ENCODE measurements at places on chromosomes 7 and 10.
A peak's percentile ranks its signal among the peaks of the same experiment; 100 is the strongest.

- DNase-seq, result no peak
Measured at GRCh38 chr10:103869336-103869735, 14.0 kb upstream of the SH3PXD2A start.

DNA sequence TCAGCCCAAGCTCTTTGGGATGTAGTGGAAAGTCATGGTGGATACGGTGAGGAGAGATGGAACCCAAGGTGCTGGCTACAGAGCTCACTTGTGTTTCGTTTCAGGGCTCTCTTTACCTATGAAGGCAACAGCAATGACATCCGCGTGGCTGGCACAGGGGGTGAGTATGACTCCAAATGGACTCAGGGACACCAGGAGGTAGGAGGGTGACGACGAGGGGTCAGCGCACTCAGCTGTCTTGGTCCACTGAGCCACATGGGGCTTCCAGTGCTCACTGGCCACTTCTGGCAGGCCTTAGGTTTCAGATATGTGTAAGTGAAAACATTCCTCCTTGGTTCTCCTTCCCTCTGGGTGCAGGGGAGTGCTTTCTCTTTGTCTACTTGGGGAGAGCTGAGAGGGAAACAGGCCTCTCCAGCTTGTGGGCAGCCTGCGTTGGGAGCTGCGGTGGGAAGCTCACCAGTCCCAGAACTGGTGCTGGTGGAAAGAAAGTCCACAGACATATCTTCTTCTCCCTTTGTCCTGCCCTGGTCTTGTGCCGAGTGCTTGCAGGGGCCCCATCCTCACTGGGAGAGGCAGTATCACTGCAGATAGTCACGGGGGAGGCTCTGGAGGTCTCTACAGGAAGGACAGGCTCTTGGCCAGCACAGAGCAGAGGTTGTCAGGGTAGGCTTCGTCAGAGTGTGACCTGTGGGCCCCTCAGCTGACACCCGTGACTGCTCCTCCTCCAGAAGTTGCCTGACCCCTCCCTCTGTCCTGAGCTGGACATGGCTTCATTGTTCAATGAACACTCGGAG lies 5.8 kb downstream of the DBNL start:
- DNase-seq, result no peak

GRCh38 chr7:138086563-138087270 lies 10.5 kb downstream of the AKR1D1 start:
- DNase-seq, result no peak

GRCh38 chr7:37977243-37977642 lies 56.8 kb downstream of the EPDR1 start:
- no peak for DNase-seq

DNA sequence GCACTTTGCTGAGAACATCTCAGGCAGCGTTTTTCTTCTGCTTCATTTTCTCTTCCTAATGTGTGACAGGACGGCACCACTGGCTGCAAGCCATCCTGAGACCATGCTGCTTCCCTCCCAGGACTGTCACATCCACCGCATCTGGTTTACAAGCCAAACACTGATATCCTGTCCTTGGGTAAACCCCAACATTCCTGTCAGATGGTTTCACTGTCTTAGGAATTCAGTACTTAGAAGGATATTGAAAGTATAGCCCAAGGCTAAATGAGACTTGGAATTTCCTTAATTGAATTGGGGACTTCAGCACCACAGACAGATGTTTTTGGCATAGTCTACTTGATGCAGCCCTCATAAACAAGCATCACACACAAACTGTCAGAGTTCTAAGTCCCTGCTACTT lies 74.2 kb upstream of the PLXNA4 start:
- peak; percentile 18 for DNase-seq

- peak; percentile 51 for DNase-seq
Measured at GRCh38 chr7:979886-980571, 3.0 kb upstream of the CYP2W1 start.

GRCh38 chr7:94350734-94351133 lies 44.0 kb upstream of the COL1A2 start:
- DNase-seq, result no peak

DNA sequence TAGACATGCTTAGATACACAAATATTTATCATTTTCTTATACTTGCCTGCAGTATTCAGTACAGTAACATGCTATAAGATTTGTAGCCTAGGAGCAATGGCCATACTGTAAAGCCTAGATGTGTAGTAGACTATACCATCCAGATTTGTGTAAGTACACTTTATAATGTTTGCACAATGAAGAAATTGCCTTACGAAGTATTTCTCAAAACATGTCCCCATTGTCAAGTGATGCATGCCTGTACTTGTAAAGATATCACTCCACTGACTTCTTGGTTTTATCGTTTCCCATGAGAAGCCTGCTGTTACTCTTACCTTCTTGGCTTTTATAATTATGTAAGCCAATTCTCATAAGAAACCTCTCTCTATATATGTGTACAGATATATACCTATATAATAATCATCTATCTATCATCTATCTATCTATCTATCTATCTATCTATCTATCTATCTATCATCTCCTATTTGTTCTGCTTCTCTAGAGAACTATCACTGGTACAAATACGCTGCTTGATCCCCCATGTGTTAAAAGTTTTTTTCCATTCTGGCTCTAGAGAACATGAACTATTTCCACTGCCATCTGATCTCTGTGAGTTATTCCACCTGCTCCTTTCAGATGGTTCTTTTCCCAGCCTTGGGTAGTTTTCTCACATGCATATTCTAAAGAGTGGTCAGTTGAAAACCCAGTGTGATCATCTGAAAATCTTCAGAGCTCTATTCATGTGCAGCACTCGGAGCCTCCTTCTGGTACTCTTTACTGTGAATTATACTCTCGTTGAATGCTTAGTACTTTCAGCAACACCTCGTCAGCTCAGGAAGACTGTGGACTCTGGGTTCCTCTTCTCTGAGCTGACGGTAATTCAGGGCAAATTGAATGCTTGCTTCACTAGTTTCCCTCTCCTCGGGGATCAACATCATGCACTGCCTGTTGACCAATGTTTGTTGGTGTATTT lies 14.5 kb upstream of the VCL start:
- DNase-seq, result no peak

DNA sequence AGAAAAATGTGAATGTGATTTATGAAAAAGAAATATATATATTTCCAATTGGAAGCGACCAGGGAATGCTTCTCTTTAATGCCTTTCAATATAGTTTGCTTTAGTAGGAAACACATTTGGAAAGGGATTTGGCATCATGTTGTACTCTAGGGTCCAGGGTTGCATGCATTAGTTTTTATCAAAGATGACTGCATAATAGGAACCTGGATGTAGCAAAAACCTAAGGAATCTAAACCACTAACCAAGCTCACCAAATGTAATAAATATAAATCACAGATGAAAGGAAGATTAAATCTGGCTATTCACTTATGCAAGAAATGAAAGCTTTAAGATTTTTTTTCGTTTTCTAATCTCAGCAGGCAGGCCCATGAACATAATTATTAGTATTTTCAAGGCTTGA lies 120.0 kb downstream of the ATXN7L1 start:
- DNase-seq, result no peak

DNA sequence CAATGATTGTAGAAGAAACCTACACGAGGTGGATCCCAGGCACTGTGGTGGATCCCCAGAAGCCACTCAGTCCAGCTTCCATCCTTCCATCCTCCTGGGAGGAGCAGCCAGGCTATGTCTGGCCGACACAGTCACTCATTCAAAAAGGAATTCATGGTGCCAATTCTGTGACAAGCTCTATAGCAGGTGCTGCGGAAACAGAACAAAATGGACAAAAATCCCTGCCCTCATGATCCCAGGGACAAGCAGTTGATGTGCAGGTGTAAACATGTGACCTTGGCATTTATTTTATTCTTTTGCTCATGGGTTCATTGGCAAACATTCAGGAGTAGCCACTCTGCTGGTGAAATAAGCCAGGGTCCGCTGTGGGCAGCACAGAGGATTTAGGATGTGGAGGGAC lies 49.2 kb upstream of the FGFR2 start:
- DNase-seq, result no peak

- DNase-seq, result no peak
Measured at GRCh38 chr10:74056050-74056818, 58.3 kb downstream of the VCL start.

GRCh38 chr7:13989126-13989948 lies at the start of gene ETV1:
TSS of gene ETV1 (minus strand) at chr7:13989666. CDS start at chr7:13989052, 614 bp downstream.
- peak; percentile 43 for DNase-seq

DNA sequence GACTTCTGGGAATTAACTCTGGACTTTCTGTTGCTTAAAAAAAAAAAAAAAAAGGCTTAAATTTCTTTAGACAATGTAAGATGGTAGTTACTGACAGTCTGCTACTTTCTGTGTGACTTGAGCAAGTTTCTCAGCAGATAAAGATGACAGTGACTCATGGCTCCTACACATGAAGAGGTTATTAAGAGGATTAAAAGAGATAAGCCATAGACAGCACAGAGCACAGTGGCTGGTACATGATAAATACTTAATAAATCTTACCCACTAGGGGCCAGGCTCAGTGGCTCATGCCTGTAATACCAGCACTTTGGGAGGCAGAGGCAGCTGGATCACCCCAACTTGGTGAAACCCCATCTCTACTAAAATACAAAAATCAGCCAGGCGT lies 174.8 kb downstream of the JAZF1 start:
- no peak for DNase-seq

DNA sequence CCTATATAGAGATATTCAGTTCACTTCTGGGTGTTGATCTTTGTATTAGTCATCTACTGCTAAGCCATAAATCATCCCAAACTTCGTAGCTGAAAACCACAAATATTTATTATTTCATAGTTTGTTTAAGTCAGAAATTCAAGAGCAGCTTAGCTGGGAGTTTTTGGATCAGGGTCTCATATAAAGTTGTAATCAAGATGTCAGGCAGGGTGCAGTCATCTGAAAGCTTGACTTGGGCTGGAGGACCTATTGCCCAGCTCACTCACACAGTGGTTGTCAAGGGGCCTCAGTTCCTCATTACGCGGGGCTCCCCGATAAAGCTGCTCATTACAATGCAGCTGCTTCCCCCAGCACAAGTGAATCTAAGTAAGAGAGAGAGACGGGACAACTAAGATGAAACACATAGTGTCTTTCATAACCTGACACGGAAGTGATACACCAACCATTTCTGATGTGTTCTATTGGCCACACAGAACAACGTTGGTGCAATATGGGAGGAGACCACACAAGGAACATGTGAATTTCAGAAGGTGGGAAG lies 15.7 kb downstream of the PPP1R3C start:
- DNase-seq, result no peak

GRCh38 chr10:60192946-60193345 lies 196.7 kb downstream of the ANK3 start:
- no peak for DNase-seq

DNA sequence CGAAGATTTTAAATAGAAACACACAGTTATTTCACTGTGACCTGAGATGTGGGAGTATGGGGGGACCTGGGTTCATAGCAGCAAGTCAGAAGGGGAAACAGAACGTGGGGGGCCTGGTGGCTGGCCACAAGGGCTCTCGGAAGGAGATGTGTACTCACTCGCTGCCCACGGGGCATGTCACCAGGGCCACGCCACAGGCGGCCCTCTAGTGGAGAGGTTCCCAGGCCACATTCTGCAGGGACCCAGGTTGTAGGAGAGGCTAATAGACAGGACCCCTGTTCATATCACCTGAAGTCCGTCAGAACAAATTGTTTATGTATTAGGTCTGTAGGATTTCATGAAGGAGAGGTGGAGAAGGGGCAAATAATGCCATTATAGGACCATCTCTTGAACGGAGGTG lies 25.1 kb upstream of the SVOPL start:
- no peak for DNase-seq

DNA sequence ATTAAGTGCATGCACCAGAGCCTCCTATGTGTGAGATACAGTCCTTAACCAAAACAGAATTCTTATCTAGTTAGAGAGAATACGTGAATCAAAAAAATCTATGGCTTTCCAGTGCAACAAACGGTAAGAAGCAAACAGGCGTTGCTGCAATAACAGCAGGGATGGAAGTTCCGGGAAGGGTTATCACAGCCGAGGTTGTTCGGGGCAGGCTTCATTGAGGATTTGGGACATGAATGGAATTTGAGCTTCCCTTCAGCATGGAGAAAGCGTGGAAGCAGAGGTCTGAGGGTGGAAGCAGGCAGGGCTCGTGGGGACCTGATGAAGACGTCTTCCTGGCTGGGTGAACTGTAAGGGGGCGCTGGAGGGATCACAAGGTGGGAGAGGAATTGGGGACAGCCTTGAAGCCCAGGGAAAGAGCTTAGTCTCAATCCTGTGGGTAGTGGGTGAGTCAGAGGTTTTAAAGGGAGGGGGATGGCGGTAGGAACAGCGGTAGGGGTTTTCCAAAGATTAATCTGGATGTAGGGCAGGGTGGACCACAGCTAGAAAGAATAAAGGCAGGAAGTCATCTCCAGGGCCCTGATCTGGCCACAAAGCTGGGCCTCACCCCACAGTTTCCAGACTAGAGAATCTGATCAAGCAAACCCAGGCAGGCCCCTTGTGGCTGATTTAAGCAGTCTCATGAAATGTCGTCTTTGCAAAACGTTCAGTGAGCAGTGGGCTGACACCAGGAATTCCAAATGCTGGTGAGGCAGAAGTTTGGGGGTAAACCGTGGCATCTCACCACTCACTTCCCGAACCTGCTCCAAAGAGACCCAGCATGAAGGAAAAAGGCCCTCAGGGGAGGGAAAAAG lies 65.1 kb downstream of the CALML3 start:
- no peak for DNase-seq
